ENCODE measurements at places on chromosomes 2 and 18. TPM values are rescaled to one million over a fixed set of nuclear protein-coding genes. Genes with fewer than 3 reads are reported as not detected.

The ALPI gene
- not detected for total RNA-seq

The DHRS9 gene
- 0.37 TPM for total RNA-seq

The NYAP2 gene
- not detected for total RNA-seq

The MAP3K2 gene
- total RNA-seq = 55.9 TPM

The CYTIP gene
- 202 TPM for total RNA-seq

The LAPTM4A gene
- 31.0 TPM for total RNA-seq

The RNF125 gene
- 41.3 TPM for total RNA-seq

The ITPRIPL1 gene
- total RNA-seq = 55.5 TPM

The G6PC2 gene
- not detected for total RNA-seq

The LCT gene
- 0.29 TPM for total RNA-seq

The EFR3B gene
- total RNA-seq = 0.27 TPM

The CCDC121 gene
- 0.58 TPM for total RNA-seq

The ANKRD53 gene
- not detected for total RNA-seq

The ACVR1C gene
- 0.66 TPM for total RNA-seq

The IAH1 gene
- 79.1 TPM for total RNA-seq

The DSEL gene
- total RNA-seq = 0.24 TPM

The DOK6 gene
- not detected for total RNA-seq

The ERICH2 gene
- not detected for total RNA-seq

The SLC30A3 gene
- 0.55 TPM for total RNA-seq

The HOXD13 gene
- not detected for total RNA-seq

The ZSWIM2 gene
- total RNA-seq = not detected

The HJURP gene
- 41.2 TPM for total RNA-seq

The CRYBA2 gene
- not detected for total RNA-seq

The SERPINB4 gene
- not detected for total RNA-seq

The UCN gene
- total RNA-seq = 1.7 TPM

The CRYGD gene
- not detected for total RNA-seq

The RAB17 gene
- total RNA-seq = not detected

The GDF7 gene
- total RNA-seq = not detected

The RGPD5 gene
- total RNA-seq = 31.7 TPM

The MPP4 gene
- not detected for total RNA-seq

The STPG4 gene
- total RNA-seq = not detected

The IL18RAP gene
- 4.9 TPM for total RNA-seq

The AAK1 gene
- 74.0 TPM for total RNA-seq

The BUB1 gene
- 49.5 TPM for total RNA-seq

The FOXI3 gene
- total RNA-seq = not detected

The POTEI gene
- total RNA-seq = not detected

The CNDP1 gene
- total RNA-seq = 0.09 TPM

The KLHL14 gene
- not detected for total RNA-seq

The ARL6IP6 gene
- total RNA-seq = 28.2 TPM

The EPB41L3 gene
- total RNA-seq = 1.8 TPM

The UGT1A4 gene
- not detected for total RNA-seq

The PAIP2B gene
- 2.3 TPM for total RNA-seq

The ATOH8 gene
- not detected for total RNA-seq

The EMILIN1 gene
- total RNA-seq = 0.89 TPM

The CXCR4 gene
- total RNA-seq = 102 TPM

The SLC66A2 gene
- 31.7 TPM for total RNA-seq

The IL36A gene
- total RNA-seq = not detected

The BOD1L2 gene
- total RNA-seq = not detected
